Cortex of kidney (tissue), 1 donor: ENCODE measurements at places on chromosomes 7 and 10.

GRCh38 chr10:79088613-79089355 lies 20.0 kb downstream of the ZMIZ1 start:
- DNase-seq, result no peak

- DNase-seq, result no peak
Observed at GRCh38 chr10:49668684-49669083, 10.8 kb upstream of the C10orf53 start.

GRCh38 chr7:158482480-158482879 lies 105.1 kb downstream of the PTPRN2 start:
- no peak for DNase-seq

- DNase-seq, result no peak
Observed at GRCh38 chr10:67527351-67527750, 168.6 kb downstream of the CTNNA3 start.

DNA sequence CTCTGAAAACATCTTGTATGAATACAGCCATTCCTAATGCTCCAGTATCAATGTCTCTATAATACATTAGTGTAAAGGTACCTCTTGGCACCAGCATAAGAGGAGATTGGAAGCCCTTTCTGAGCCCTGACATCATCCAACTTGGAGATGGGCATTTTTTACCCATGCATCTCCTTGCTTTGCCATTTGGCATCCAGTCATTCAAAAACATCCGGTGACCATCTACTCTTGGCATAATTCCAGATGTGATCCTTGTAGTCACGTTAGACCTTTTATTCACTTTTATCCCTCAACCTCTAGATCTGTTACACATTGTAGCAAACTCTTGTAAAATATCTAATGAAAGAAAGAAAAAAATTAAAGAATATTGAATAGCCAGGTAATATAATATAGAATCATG lies 17.9 kb upstream of the SGMS1 start:
- DNase-seq, result no peak

DNA sequence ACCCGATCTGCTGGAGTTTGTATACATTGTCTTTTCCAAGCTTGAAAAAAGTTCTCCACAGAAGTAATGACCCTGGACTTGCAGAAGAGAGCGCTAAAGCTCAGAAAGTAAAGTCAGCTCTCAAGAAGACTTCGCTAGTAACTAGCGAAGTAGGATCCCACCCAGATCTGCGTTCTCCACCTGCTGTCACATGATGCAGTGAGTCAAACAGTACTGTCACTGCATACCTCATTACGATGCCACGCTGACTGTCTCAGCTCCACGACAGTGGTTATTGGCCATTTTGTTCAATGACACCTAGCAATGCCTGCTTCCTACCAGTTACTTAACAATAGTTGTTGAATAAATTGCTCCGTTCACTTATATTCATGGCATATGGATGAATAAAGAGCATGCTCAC lies 29.7 kb upstream of the SEC61G start:
- no peak for DNase-seq

DNA sequence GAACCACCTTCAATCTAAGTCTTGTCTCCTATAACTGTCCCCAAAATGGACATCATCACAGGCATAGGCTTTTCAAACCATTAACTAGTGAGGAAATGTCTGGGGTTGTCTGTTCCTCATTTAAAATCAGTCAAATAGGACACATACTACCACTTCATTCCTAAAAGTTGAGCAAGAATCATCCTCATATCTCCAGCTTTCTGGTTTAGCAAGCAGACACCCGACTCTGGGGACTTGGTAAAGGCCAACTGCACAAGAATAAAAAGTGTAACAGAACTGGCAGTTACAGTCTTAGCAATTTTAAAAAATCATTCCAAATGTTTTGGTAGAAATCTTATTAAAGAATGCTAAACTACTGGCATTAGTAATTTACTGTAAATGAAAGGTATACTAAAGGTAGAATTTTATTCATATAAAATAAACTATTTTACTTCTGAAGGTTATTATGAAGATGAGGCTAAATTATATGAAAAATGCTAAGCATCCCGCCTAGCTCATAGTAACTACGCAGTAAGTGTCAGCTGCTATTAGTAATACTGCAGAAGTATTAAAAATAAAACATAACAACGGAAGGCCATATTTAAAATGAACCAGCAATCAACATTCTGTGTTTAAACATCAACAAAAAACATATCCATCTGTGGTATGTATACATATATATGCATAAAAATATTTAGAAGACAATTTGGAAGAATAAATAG lies 60.8 kb downstream of the ZNF438 start:
- no peak for DNase-seq

- no peak for DNase-seq
Observed at GRCh38 chr7:21253740-21254687, 173.9 kb upstream of the SP4 start.

DNA sequence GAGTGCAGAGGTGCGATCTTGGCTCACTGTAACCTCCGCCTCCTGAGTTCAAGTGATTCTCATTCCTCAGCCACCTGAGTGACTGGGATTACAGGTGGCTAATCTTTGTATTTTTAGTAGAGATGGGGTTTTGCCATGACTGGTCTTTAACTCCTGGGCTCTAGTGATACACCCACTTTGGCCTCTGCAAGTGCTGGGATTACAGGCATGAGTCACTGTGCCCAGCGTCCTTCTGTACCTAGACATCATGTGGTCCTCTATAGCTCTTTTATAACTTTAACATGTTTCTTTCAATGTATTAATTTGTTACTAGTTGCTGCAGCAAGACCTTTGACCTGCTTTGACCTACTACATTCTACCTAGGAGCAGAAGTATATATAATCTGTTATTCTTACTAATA lies 38.7 kb upstream of the BICC1 start:
- DNase-seq, result no peak

DNA sequence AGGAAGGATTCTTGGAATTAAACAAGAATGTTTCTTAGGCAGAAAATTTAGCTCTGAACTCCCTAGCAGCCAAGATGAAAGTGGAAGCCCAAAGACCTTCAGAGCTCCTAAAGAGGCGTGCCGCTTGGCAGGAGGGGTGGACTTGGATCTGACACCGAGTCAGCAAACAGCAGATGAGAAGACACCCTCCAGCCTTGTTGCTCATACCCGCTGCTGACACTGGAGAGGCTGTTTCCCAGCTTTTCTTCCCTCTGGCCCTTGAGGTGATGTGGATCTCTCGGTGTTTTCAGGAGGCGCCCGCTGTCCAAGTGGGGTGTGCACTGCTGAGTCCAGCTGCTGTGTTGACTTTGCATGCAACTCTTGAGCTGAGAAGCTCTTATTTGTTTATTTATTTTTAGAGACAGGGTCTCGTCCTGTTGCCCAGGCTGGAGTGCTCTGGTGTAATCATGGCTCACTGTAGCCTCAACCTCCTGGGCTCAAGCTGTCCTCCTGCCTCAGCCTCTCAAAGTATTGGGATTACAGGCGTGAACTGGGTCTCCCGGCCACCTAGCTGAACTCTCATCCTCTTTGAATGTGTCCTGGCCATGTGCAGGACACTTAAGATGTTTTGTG lies 21.5 kb downstream of the SLC18A2 start:
- DNase-seq, result no peak

DNA sequence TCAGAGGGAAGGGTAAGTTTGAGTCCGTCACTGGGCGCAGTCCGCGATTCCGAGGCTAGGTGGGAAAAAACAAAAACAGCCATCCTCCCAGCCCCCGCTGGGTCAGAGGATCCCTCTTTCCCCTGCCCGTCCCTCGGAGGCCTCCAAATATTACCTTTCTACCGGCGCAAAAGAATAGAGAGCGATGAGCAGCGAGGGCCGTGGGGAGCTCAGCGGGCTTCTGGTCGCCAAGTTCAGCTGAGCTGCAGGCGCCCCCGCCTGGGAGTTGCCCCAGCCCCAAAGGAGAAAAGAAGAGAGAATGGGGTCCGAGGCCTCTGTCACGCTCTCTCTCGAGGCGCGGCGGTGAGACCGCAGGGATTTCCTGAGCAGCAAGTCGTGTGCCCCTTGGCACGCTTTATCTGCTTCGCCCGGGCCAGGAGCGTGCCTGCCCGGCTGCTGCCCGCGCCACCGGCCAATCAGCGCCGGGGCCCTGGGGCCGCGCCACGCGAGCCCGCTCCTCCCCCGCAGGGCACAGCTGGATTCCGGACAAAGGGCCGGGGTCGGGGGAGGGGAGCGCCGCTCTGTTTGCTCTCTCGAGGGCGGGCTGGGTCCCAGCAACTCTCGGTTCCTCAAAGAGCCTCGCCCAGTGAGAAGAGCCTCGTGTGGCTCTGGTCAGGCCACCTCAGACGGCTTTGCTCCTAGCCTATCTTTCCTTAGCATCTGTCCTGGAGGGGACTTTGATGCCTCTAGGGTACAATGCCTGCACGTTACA lies at the start of gene NEUROG3:
Gene NEUROG3, minus strand, starts transcription at position 367 of the 751 bp plus-strand sequence. CDS start 379 bp downstream, outside the sequence.
- DNase-seq, result no peak

DNA sequence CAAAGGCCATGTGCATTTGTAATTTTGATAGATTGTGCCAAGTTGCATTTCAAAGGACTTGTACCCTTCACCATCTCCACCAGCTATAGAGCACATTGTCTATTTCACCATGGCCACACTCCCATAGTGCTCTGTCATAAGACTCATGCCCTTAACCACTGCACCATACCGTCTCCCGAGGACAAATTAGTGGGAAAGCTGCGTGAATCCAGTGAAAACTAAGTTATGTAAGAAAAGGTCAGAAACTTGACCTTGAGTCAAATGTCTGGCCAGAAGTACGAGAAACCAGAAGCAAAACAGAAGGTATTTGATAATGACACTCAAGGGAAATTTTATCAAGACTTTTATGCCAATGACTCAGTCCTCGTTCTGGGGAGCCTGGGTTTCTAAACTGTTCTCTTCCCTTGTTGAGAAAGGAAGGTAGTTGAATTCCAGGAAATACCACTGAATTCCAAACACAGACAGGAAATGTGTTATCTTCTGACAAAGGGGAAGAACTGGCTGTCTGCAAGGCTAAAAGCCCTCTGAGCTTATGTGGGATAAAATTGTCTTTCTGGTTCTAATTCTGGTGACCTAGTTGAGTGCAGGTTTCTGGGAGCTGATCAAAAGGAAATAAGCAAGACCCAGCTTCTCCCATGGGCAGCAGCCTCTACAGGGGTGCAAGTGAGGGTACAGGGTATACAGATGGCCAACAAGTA lies 49.7 kb downstream of the CDK1 start:
- no peak for DNase-seq

GRCh38 chr7:150361402-150361801 lies 7.2 kb upstream of the REPIN1 start:
- no peak for DNase-seq

DNA sequence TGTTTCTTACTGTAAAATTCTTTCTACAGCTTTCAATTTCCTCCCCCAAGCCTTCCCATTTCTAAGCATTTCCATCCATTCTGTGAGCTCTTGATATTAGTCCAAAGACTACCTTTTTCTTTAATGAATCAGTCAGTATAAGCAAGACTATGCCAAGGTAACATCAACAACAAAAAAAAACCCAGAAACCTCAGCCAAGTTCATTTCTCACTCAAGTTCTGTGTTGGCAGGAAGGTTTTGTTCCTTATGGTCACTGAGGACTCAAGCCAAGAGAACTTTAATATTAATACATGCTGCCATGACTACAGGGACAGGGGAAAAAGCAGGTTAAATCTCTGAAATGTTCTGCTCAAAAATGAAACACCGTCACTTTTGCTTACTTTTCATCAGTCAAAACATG lies 621.2 kb upstream of the NRP1 start:
- no peak for DNase-seq

GRCh38 chr7:98075801-98076200 lies 30.9 kb upstream of the LMTK2 start:
- DNase-seq, result no peak

DNA sequence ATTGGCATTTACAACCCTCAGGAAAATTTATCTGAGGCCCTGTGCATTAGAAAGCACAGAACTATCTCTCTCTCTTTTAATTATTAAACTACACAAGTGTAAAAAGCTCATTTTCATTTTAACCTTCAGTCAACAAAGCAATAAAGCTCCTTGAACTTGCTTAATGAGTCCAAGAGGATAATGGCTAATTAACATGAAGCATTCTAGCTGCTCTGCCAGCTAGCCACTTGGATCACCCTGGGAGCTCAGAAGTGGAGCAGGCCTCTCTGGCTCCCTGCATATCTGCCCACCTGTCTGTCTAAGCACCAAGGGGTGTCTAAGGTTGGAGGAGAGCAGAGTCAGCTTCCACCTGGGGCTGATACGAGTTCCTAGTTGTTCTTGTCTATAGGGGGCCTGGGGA lies 56.0 kb upstream of the SLC35G1 start:
- no peak for DNase-seq

GRCh38 chr7:101911800-101912715 lies 94.6 kb downstream of the CUX1 start:
- DNase-seq, result no peak

GRCh38 chr10:7507887-7508726 lies 97.3 kb upstream of the SFMBT2 start:
- no peak for DNase-seq

- DNase-seq, result no peak
Observed at GRCh38 chr10:67667035-67667425, 29.0 kb downstream of the CTNNA3 start.

- DNase-seq, result no peak
Observed at GRCh38 chr7:134557391-134557790, 8.5 kb downstream of the AKR1B15 start.

GRCh38 chr10:68871105-68871711 lies 29.9 kb upstream of the DDX50 start:
- DNase-seq, result no peak

- DNase-seq, result no peak
Observed at GRCh38 chr10:34116220-34116641, 698.9 kb downstream of the PARD3 start.

- DNase-seq, result no peak
Observed at GRCh38 chr7:100655908-100656674, at the start of gene ACTL6B. ACTL6B (minus strand) TSS chr7:100656448; CDS start chr7:100656354, 94 bp downstream.

DNA sequence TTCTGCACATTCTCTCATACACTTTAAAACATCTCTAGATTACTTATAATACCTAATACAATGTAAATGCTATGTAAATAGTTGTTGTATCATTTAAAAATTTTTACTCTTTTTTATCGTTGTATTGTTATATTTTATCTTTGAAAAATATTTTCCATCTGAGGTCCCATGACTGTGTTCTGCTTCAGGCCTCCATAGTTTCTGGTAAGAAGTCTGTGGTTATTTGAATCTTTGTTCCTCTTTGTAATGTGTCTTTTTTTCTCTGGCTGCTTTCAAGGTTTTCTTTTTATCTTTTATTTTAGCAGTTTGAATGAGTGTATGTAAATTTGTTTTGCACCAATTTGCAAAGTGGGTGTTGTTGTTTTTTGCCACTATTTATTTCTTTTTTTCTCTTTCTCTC lies 263.1 kb downstream of the RPS24 start:
- no peak for DNase-seq

DNA sequence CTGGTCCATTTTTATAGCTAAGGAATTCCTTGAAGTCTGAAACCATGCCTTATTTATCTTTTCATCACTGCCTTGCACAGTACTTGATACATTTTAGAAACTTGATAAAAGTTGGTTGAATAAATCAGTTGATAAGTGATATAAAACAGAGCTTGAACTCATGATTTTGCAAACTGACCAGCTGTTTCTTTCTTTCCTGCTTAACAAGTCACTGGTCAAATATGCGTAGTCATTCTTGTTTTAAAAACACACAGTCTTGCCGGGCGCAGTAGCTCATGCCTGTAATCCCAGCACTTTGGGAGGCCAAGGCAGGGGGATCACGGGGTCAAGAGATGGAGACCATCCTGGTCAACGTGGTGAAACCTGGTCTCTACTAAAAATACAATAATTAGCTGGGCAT lies 6.3 kb downstream of the TPST1 start:
- DNase-seq, result no peak

- no peak for DNase-seq
Observed at GRCh38 chr7:127888825-127889224, 142.4 kb downstream of the LRRC4 start.
